ENCODE measurements at places on chromosomes 12 and 14.

DNA sequence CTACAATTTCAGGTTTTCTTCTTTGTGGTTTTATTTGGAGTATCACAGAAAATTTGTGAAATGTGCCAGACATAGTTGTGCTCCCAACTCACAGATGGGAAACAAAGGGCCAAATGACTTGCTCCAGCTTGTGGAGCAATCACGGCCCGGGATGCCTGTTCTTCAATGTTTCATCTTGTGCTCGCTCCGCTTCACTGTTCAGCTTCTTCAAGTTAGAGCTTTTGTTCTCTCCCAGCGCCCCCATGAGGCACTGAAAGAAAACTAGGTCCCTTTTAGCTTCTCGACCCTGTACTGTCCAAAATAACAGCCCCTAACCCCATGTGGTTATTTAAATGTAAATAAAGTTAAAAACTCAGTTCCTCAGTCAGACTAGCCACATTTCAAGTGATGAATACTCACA lies 187.9 kb upstream of the STXBP6 start:
- no peak overlapping the region for H3K4me3 ChIP-seq
- no peaks in the 10 kb centered on the region for H3K4me1 ChIP-seq
- H3K27me3 ChIP-seq, result no peaks in the 10 kb centered on the region
- no peaks in the 10 kb centered on the region for H3K36me3 ChIP-seq

GRCh38 chr12:18837025-18837424 lies 99.1 kb downstream of the CAPZA3 start:
- no peak overlapping the region for H3K4me3 ChIP-seq
- no peak for DNase-seq
- no peaks in the 10 kb centered on the region for H3K4me1 ChIP-seq
- no peaks in the 10 kb centered on the region for H3K36me3 ChIP-seq
- no peak overlapping the region for H3K27ac ChIP-seq
- H3K27me3 ChIP-seq, result no peaks in the 10 kb centered on the region

GRCh38 chr12:10171973-10172728 lies at the start of gene OLR1:
Gene OLR1, minus strand, starts transcription at chr12:10172132. Its CDS starts 55 bp downstream, at chr12:10172077.
- H3K4me1 ChIP-seq, result no peaks in the 10 kb centered on the region
- no peak within 1 kb of the TSS for H3K27ac ChIP-seq
- H3K27me3 ChIP-seq, result no peaks in the 10 kb centered on the region
- DNase-seq, result no peak
- H3K4me3 ChIP-seq, result no peak within 1 kb of the TSS
- no peaks in the 10 kb centered on the region for H3K36me3 ChIP-seq

- no peaks in the 10 kb centered on the region for H3K4me1 ChIP-seq
- H3K4me3 ChIP-seq, result no peak overlapping the region
- H3K27ac ChIP-seq, result no peak overlapping the region
These were observed 114.2 kb downstream of the TTC6 start for GRCh38 chr14:37709419-37710195.
